ENCODE measurements at places on chromosomes 11 and 22.

DNA sequence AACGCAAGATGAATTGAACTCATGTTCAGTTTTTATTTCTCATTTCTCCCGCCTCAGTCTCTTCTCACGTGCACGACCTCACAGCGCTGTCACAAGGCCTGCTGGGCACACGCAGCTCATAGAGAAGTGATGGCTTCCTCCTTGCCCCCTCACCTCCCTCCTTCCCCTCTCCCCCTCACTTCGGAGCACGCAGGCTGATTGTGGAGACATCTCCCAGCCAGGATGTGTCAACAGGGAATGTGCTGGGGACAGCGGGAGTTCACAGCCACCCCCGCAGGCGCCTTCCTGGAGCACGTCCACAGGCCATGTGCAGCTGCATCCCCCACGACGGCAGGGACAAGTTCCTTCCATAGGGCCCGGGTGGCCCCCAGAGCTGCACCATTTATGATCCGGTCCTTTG lies 29.1 kb upstream of the KRTAP5-6 start:
- no peak for DNase-seq

DNA sequence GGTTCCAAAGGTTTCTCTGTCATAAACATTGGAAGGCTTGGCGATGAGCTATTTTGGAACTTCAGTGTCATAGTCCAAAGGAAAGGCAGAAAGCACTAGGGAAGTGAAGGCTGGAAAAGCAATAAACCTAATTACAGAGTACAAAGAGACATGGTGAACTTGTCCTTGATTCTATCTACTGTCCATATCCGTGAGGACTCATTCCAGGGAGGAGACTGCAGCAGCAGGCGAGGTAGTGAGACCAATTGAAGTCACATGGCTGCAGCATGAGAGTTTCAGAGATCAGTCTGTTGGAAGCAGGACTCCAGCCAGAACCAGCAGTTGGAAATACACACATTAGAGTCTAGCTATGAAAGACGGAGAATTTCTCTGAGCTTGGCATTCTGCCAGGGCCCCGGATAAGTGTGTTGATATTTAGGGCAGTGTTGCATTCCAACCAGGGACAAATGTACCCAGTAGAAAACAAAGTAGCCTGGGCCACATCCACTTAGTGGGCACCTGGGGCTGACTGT lies 54.1 kb upstream of the ARHGAP42 start:
- DNase-seq, result peak; percentile 71

- DNase-seq, result no peak
These were observed 46.8 kb downstream of the TBX1 start for GRCh38 chr22:19807161-19807913.

GRCh38 chr22:49235463-49236300 lies 592.0 kb downstream of the BRD1 start:
- DNase-seq, result no peak

DNA sequence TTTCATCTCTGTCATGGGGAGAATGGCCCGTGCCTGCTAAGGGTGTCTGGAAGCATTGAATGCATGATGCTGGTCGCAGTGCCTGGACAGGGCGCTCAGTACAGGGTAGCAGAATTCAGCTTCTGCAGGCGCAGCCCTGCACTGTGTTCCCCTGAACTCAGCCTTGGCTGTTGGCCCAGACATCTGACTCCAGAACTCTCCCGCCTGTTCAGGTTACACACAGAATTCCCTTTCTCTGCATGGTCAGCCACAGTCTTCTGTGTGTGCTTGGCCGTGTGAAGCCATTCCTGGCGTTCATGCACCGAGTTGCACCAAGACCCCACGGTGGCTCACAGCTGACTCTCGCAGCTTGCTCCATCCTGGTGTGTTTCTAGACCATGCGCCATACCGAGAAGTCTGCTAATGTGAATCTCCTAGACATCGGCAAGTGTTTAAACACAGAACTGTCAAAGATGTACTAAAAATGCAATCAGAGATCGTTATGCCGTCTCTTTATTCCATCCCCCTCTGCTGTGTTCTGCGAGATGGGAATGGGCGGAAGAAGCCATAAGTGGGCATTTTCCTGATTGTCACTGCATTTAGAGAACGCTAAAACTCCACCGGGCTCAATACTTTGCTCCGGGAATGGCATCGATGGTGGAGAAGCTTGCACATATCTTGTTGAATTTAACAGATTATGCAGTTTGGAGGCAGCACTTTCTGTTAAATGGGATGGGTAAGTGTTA lies 55.6 kb downstream of the MPPED1 start:
- no peak for DNase-seq

GRCh38 chr11:118223992-118224391 lies 819 bp downstream of the JAML start:
- DNase-seq, result no peak

- no peak for DNase-seq
These were observed 4.6 kb downstream of the CARD10 start for GRCh38 chr22:37514526-37515051.

- no peak for DNase-seq
These were observed 26.0 kb upstream of the ALX4 start for GRCh38 chr11:44335919-44336318.

- no peak for DNase-seq
These were observed 8.6 kb upstream of the SYNGR1 start for GRCh38 chr22:39341179-39341578.

GRCh38 chr22:39287076-39287725 lies 32.2 kb downstream of the RPL3 start:
- no peak for DNase-seq

DNA sequence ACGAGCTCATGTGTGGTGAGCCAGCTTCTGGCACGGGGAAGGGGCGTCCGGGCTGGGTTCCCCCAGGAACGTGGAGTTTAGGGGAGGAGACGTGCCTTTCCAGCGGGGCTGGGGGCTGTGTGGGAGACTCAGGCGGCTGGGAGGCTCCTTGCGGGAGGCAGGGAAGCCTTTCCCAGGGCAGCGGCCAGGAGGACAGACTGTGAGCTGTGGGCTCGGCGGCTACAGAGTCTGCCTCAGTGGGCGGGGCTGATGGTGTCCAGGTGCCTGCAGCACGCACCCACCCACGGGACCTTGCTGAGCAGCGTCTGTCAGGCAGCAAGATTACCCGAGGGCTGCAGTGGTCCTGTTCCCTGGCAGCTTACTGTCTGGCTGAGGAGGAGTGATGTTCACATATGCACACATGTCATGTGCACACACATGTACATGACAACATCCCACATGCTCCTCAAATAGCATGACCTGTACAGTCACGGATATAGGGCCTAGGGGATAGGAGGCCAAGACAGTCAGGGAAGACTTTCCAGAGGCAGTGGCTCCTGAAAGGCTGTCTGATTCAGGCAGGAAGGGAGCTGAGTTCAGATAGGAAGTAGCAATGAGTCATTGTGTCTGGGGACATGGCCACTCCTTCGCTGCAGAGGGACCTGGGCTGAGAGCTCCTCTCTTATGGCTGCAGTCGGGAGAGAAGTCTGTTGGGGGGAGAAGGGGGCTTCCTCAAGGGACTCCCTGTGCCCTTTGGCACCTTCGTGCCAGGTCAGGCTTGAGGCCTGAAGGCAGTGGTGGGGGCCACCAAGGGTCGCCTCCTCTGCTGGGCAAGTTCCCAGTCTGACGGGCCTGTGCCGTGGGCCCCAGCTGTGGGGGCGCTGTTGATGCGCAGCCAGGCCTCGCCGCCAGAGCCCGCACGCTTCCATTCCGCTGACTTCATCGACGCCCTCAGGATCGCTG lies 23.3 kb upstream of the PPP6R3 start:
- peak; percentile 79 for DNase-seq

Data from brain microvascular endothelial cell (primary cell).